Activated CD4-positive, alpha-beta memory T cell treated with anti-CD3 and anti-CD28 coated beads for 36 hours (primary cell): ENCODE measurements at places on chromosomes 7 and 10. TPM values are rescaled to one million over a fixed set of nuclear protein-coding genes. Genes with fewer than 3 reads are reported as not detected.

DGKB gene
- not detected for total RNA-seq

ST8SIA6 gene
- total RNA-seq = 0.38 TPM

TEX36 gene
- not detected for total RNA-seq

PRSS37 gene
- total RNA-seq = not detected

ABCC2 gene
- total RNA-seq = 0.82 TPM

HKDC1 gene
- 0.67 TPM for total RNA-seq

CYP2C8 gene
- not detected for total RNA-seq

SMO gene
- 0.21 TPM for total RNA-seq

MEOX2 gene
- not detected for total RNA-seq

SNX8 gene
- total RNA-seq = 35.4 TPM

LRRTM3 gene
- not detected for total RNA-seq

NUTM2B gene
- 0.45 TPM for total RNA-seq
